ENCODE measurements at places on chromosomes 12 and 14.
A peak's percentile ranks its signal among the peaks of the same experiment; 100 is the strongest.

- DNase-seq, result no peak
Measured at GRCh38 chr12:50541139-50541538, 36.4 kb downstream of the DIP2B start.

- peak; percentile 88 for DNase-seq
Measured at GRCh38 chr14:61479746-61480502, 158.5 kb downstream of the PRKCH start.

DNA sequence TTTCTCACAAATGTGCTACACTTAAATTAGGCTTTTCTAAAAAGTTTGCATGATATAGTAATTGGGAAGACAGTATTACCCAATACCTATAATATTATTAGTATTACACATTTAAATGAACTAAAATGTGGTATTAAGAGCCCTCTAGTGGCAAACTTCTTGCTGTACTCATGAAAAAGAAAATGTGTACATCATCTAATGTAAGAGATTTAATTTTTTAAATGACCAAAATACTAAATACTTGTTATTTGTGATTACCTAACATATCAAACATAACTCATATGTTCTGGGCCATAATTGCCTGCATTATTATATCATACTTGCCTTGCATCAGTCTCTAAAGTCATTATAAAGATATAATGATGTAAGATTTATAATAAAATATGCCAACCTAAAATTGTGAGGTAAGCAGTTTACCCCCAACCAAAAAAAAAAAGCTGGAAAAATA, 64.2 kb downstream of the DNAI7 start:
- peak; percentile 82 for DNase-seq

DNA sequence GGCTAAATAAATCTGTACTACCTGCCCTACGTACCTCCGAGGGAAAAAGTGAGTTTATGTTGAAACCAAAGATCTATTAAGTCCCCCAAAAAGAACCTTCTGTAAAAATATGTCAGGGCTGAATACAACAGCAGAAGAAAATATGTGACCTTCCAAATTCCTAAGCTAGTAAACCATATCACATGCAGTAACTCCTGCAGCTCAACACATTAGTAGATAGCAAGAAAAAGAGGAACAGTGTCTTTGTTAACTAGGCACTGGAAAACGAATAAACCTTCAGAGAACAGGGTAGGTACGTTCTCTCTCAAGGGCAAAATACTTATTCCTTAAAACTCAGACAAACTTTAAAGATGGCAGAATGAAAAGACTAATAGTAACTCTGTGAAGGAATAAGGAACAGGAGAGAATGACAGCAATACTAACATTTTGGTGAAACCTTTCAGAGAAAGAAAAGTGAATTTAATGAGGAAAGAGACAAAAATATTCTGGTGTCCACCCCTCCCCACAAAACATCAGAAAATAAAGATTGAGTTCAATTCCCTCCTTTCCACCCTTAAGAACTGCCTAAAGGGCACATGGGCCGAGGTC, 18.0 kb downstream of the CBX5 start:
- DNase-seq, result peak; percentile 25

- no peak for DNase-seq
Measured at GRCh38 chr14:100286484-100287191, 19.6 kb downstream of the SLC25A29 start.

GRCh38 chr12:96408993-96409392, 8.8 kb upstream of the CDK17 start:
- no peak for DNase-seq

GRCh38 chr12:104204690-104205480, 10.7 kb upstream of the TXNRD1 start:
- no peak for DNase-seq

- peak; percentile 95 for DNase-seq
Measured at GRCh38 chr12:49567611-49568441, at the start of gene MCRS1. Gene MCRS1 (minus strand): TSS chr12:49568142. CDS start chr12:49566731, 1,411 bp downstream.

DNA sequence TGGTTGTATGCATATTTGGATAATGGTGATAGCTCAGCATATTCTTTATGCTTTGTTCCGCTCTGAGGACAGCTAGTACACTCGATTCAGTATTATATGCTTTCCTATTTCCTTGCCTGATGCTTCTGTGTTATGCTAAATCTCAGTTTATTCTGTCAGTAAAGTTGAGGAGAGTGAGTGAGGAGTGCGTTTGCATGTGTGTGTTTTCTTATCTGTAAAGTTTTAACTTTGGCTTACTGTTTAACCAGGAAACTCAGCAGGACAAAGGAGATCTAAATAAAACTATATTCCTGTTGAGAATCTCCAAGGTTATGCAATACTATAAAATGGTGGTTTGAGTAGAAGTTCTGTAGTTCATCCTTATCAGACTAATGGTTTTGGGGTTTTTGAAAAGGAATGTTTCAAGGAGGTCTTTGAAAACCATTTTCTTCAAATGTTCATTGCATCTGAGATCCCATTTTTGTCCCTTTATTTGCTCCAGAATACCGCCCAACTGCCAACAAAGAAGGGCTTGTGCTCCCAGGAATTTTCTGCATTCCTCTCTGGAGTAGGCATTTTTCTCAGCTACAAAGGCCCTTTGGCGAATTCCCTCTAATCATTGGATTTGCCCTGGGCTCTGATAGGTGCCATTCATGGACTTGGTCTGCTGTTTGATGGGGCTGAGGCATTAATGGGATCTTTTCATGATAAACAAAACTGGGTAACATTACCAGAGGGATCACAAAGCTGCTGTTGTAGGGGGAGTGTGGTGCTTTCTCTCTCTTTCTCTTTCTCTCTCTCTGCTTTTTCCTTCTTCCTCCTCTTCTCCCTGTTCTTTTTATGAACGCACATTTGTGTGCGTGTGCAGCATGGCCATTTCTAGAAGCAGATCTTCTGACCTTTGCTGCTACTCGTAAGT, 71.7 kb downstream of the HMGA2 start:
- DNase-seq, result no peak

- peak; percentile 91 for DNase-seq
Measured at GRCh38 chr12:55966408-55967281, at the start of gene CDK2. Gene CDK2 (plus strand): TSS chr12:55966830. CDS start chr12:55967009, 179 bp downstream.

- DNase-seq, result no peak
Measured at GRCh38 chr12:71999795-72000194, 61.1 kb downstream of the TPH2 start.

DNA sequence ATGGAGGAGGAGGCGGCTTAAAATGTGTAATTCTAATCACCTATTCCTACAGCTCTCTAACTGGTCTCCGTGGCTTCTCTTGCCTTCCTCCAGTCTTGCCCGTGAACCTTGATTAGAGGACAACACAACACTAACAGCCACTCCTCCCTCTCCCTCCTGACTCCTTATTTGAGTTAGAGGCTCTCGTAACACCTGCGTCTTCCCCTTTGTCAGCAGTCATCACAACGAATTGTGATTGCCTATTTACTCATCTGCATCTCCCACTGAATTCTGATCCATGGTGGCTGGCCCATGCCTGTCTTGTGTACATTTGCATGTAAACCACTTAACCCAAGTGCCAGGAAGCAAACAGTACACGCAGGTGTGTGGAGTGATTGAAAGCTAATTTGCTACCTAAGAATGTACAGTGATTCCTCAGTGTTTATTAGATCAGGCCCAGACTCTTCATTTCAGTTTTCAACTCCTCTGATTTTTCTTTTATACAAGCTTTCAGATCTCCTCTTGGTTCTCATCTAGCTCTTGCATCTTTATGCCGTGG, 154.5 kb downstream of the MON2 start:
- no peak for DNase-seq

- peak; percentile 90 for DNase-seq
Measured at GRCh38 chr12:104177663-104178501, 37.7 kb upstream of the TXNRD1 start.

DNA sequence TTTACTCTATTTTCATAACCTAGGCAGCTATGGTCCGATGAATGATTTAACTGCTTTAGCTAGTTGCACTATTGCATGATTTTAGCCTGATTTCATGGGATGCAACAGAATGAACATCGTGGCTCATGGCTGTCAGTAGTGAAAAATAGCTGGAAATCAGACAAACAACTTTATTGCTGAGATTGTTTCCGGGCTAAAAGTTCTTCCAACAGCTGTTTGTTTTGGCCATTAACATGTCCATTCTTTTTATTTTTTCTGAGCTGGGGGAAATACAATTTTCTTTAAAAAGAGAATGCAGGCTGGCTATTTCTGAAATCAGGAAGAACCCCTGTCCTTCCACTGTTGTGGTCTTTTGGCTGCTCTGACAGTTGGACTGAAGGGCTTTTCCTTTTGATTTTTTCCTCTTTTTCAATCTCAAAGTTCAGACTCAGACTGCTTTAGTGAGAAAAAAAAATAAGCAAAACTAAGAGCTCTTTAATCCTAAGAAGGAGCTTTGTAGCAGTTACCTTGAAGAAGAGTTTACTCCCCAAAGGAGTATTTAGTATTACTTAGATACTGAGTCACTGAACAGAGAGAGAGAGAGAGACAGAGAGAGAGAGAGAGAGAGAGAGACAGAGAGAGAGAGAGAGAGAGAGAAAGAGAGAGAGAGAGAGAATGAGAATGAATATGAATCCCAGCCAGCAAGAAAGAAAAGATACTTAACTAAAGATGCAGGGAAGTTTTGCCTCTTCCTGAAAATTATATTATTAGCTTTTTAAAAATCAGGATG, at the start of gene NAV3:
Gene NAV3, plus strand, starts transcription at position 312 of the 769 bp plus-strand sequence. CDS start 568 bp downstream, outside the sequence.
- DNase-seq, result no peak

DNA sequence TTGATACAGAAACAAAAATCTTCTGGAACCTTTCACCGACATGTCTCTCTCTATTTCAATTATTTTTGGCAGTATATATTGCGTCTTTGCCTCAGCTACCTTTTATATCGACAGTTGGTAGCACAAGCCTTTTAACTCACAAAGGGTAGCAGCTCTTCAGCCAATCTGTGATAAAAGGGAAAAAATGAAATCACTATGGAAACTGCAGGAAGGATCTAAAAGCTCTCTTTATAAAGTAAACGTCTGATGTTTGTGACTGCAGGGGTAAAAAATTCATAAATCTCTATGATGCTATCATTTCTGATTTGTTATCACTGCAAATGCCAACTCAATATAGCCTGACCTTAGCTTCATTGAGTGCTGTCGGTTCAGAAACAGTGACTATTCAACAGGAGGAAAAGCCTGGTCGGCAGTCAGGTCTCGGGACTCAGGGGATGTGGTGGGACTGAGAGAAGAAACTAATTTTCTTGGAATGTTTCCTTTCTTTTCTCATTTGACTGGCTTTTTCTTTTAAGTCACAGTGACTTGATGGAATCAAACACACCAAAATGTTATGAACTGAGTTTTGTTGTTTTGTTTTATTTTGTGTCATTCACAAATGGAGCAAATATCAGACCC, 5.9 kb upstream of the RMST start:
- DNase-seq, result no peak

DNA sequence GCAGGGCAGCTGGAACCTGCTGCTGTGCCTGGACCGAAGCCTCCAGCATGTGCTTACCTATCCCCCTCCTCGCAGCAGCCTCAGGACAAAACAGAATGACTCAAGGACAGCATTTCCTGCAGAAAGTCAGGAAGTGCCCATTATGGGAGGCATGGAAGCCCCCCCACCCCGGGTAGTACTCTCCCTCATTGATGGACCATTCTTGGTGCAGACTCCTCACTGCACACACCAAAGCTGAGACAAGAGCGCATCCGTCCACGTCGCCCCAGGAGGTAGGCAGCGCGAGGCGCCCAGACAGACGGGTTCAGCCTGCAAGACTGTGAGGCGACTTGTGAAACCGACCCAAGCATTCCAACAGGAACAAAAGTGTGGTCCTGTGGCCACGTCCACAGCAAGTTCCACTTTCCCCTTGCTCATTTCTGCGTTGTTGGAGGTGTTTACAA, 243.9 kb upstream of the ATXN7L3B start:
- no peak for DNase-seq

- DNase-seq, result no peak
Measured at GRCh38 chr12:128795530-128796361, 28.0 kb downstream of the SLC15A4 start.

GRCh38 chr12:66035288-66035966, 95.1 kb downstream of the LLPH start:
- DNase-seq, result peak; percentile 50

- no peak for DNase-seq
Measured at GRCh38 chr12:115574826-115575225, 702.7 kb downstream of the MED13L start.

DNA sequence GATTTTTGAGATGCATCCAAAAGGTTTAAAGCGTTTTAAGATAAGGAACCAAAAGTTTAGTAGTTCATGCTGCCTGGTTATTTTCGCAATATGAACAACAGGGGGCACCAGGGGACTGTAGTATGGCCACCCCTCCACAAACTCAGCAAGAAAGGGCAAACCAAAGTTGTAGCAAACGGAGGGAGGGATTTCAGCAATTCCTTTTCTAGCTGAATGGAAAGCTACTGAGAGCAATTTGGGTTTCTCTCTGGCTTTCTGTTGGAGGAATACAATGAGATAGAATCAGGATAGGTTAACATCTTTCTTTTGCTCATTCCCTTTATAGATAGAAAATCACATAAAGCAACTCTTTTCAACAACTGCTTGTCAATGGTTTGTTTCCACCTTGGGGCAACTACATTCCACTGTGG, 62.5 kb downstream of the DRAM1 start:
- peak; percentile 77 for DNase-seq

DNA sequence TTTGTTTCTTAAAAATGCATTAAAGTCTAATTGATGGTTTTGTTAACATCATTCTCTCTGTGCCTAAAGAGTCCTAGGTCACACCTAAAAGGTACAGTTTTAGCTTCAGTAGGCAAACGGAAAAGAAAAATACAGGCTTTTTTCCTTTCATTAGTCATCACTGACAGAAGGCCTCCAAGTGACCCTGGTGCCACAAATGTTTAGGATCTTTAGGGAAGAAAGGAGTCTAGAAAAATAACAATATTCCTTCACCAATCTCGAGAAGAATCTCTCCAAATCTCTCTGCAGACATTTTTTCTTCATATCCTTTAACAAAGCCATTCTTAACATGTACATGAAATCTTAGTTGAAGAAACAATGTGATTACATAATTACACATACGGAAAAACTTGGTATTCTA, 2.0 kb downstream of the DENND5B start:
- no peak for DNase-seq

DNA sequence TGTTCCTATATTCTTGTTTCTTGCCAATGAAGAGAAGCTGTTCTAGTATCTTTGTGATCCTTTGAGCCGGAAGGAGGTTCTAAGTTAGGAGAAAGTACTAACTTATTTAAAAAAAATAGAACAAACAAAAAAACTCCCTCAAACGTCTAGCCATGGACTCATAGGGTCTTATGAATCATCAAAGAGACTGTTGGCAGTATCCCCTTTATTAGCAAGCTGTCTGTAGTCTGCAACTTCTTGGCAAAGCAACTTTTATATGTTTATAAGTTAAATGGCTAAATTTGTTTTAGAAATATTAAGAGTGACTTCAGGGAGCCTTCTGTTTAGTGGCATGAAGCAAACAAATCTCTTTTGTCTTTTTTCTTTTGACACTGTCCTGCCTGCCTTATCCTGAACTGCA, 291.9 kb downstream of the FUT8 start:
- no peak for DNase-seq
